ENCODE measurements at places on chromosomes 6 and 20.
A peak's percentile ranks its signal among the peaks of the same experiment; 100 is the strongest.

DNA sequence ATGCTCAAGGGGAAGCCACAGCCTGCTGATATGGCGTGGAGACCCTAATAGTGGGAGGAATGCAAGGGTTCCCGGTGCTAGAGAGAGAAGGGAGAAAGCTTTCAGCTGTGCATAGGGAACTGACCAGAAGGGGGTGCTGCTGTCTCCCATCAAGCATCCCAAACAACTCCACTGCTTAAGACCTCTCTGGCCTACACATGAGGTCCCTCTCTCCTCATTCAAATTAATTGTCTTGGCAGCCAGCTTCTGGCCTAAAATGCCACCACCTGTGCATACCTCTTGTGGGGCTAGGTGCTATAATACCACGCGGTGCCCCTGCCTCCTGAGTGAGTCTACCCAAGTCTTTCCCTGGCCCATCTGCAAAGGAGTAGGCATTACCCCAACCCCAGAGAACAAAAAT is 14.5 kb downstream of the ADISSP start:
- peak; percentile 69 for DNase-seq

DNA sequence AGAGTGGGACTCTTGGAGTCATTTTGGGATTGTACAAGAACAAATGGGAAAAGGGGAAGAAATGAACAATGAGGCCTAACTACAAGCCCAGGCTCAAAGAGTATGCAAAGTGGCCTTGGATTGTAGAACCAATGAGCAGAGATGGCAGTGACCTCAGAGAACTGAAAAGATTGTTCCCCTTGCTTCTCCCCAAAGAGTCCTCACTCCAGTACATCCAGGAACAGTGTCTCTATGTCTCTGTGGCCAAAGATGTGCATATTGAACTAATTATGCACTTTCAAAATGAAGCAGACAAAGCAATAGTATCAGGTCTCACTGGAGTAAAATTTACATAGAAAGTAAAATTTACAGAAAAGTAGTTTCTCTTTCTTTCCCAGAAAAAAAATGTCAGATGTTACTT is 81.0 kb downstream of the SMLR1 start:
- DNase-seq = no peak

DNA sequence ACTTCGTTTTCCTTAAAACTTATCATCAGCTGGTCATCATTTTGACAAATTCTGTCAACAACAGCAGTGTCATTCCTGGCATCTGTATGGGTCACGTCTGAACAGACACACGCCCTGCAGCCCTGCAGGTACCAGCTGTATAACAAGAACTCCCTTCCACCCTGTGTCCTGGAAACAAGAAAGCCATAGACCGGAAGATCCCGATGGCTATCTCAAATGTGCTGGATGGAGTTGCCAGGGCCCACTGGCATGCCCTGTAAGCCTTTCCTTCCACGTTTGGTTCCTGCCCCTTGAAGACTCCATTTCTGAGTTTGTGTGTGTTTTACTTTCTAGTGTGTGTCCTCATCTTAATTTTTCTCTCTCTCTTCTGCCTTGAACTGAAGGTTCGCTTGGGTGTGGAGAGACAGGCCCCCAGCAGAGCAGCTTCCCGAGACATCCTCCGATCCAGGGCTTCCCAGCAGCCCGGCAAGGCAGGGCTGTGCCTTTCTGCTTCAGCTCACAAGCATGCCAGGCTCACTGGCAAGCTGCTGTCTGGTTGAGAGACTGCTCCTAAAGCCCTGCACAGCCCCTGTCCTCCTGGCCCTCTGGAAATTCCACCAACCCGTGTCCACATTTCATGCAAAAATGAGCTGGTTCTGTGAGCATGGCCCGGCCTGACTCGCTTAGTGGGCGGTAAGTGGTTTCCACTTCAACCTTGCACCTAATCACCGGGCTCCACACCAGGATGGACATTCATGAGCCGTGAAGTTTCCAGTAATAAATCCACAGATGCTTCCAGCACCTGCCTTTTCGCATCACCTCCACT is 8.7 kb downstream of the GFRA4 start:
- DNase-seq = peak; percentile 66

GRCh38 chr6:45758787-45759471 is 256.7 kb downstream of the CLIC5 start:
- DNase-seq = no peak

- no peak for DNase-seq
Measured at GRCh38 chr6:125753218-125753936, 3.9 kb downstream of the HEY2 start.

DNA sequence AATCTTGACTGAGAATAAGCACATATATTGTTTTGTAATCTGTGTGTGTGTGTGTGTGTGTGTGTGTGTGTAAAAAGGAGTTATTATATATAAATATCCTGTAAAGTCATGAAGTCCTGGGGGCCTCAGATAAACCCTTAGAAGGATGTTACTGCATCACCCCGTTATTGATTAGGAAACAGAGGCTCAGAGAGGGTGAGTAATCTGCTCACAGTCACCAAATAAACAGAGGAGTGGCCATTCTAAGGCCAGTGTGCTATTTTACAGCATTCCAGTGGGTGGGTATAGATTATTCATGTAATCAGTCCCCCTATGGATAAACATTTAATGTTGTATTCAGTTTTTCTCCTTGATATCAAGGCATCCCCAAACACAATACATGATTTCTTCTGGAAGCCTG is 87.1 kb downstream of the CDC5L start:
- DNase-seq = no peak

GRCh38 chr20:11979306-11979990 is 61.8 kb downstream of the BTBD3 start:
- no peak for DNase-seq

DNA sequence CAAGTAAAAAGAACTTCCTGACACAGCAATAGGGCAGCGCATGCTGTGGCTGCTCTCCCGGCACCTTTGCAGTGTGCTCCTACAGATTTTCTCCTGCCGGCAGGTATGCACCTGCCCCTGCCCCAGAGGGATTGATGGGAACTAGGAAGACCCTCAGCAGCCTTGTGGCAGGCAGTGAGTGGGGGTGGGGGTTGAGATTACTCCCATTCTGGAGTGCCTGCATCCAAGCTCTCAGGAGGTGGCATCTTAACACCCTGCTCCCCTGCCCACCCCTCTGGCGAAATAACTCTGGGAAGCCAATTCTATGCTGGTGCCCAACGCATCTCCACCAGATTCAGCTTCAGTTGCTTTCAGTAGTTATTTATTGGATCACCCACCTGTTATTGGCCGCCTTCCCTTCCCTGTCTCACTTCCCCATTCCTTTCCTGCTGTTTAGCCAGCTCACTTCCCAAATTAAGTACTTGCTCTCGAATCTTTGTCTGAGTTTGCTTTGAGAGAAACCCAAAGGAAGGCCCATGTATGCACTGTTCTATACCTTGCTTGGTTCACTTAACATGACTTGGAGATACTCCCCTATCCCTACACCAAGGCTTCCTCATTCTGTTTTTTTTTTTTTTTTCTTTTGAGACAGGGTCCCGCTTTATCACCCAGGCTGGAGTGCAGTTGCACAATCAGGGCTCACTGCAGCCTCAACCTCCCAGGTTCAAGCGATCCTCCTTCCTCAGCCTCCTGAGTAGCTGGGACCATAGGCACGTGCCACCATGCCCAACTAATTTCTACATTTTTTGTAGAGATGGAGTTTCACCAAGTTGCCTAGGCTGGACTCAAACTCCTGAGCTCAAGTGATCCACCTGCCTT is 29.3 kb upstream of the SLC23A2 start:
- no peak for DNase-seq

GRCh38 chr6:30990422-30991086 is 7.0 kb downstream of the MUC21 start:
- DNase-seq = no peak

- DNase-seq = no peak
Measured at GRCh38 chr6:105273589-105273988, 93.8 kb upstream of the POPDC3 start.

DNA sequence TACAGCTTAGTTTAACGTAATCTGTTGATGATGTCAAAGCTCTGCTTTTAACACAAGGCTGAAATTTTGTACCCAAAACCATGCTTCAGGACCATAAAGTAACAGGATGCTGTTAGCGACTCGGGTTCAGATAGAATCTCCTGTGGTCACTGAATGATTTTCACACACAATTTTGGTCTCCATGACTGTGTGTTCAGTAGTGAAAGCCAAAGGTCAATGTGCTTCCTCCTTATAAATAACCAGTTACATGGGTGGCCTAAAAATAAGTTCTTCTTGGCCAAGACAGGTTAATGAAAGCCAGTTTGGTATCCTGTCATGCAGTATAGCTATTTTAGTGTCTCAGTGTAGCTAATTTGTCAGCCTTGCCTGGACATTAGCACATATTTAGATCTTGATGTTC is 19.1 kb upstream of the LOC128125822 start:
- DNase-seq = no peak

DNA sequence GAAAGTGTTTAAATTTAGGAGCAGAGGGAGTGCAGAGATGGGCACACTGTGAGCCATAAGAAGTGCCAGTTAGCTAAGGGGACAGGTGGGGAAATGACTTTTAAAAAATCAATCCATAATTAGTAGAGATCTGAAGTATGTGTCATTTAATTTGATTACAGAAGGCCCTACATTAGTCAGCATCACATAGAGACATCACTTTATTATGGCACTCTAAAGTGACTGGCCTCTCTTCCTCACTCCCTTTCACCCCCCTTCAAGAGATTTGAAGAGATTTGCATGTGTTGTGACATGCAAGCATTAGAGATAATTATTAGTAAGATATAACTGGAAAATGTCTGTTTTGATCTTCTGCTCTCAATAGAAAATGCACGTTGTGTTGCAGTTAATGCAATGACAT is 86.7 kb downstream of the SLX4IP start:
- no peak for DNase-seq

GRCh38 chr6:163955756-163956155 is 541.2 kb downstream of the QKI start:
- DNase-seq = no peak

GRCh38 chr20:58361481-58362205 is 27.4 kb upstream of the VAPB start:
- no peak for DNase-seq

DNA sequence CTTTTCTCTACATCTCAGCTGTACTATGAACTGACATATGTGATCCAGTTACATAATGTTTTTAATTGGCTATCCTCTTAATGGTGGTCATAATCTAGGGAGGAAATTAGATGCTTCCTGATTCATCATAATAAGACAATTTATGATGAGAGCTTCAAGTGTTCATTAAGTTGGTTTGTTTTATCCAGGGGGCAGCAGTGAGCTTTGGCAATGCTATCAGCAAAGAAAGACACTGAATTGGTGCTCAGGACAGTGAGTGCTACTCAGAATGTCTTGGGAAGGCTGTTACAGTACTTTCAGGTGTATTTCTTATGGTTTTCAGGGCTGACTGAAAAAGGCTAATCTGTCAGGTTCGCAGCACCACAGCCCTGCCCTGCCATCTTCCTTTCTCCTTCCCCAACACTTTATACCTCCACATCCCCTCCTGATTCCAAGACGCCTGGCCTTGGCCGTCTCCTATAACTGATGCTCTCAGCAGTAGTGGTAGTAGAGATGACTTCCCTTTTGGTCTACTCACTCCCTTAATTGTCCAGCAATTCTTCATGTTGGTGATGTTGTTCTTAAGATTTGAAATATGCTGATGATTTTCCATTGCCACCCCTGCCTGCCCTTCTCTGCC is 67.0 kb upstream of the TNFAIP3 start:
- DNase-seq = no peak

GRCh38 chr6:73569121-73569520 is 48.3 kb upstream of the EEF1A1 start:
- no peak for DNase-seq

DNA sequence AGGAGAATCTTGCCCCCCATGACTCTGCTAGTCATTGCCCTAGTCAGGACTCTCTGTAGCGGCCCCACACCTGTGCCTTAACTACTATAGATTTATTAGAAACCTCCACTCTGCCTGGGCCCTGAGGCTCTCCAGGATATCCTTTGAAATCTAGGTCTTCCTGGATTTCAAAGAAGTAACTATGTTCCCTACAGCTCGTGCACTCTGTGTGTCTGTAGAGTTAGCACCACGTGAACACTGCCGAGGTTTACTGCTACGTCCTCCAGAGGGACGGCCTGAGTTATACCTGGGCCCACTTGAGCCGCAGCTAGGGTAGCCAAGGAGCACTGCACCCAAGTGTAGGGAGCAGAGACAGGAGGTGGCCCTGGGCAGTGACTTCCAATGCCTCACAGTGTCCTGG is 19.8 kb downstream of the GLP1R start:
- no peak for DNase-seq

DNA sequence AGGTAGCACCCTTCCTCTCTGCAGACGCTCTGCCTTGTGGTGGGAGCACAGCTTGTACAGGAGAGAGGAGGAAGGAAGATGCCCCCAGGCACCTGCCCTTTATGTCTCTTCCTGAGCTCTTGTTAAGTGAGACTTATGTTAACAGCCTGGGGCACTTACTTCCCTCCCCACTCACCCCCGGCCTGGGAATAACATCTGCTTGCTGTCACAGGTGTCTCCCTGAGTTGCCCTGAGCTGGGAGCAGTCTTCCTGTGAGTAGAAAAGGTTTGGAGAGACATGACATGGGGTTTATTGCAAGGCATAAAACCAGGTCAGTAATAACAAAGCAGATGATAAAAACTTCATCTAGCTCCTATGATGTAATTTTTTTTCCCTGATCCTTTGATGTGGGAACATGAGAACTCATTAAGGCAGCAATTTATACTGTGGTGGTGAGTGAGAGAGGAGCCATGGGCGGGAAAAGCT is 1.9 kb downstream of the SSTR4 start:
- no peak for DNase-seq

- DNase-seq = no peak
Measured at GRCh38 chr6:159988983-159989454, 20.1 kb downstream of the IGF2R start.

DNA sequence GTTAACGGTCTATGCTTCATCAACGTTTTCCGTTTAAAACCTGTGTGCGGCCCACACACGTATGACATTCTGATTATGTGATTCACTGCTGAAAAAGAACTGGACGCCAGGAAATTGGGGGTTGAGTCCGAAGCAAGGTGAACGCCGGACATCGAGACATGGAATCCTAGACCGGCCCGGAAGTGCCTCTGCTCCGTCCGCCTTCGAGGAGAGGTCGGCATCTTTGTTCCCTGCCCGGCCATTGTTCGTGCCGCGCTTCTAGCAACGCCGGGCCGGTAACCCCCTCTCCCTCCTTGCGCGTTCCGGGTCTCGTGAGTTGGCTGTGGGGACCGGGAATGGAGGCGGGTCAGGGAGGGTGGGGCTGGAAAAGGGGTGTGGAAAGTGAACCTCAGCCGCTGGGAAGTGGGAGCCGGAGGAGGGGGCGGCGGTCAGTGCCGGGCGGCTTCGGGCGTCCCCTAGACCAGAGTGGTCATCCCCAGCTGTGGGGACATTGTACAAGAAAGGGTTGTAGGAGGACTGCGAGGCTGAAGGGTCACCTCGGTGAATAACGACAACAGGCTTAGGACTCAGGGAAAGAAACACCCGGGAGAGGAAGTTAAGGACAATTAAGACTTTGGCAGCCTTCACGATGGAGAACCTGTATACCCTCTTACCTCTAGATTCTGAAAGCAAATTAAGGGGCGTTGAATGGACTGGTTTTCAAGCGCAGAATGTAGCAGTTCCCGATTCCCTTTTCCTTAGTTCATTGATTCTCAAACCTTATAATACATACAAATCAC is at the start of gene ZSCAN9:
ZSCAN9 (plus strand) TSS at position 220 of the 779 bp plus-strand sequence. CDS start 1,810 bp downstream, outside the sequence.
- DNase-seq = peak; percentile 90

GRCh38 chr20:57676589-57677583 is 32.9 kb downstream of the PMEPA1 start:
- no peak for DNase-seq
